Right ventricle myocardium superior (tissue), 1 donor: ENCODE measurements at places on chromosomes 7 and 10. TPM values are rescaled to one million over a fixed set of nuclear protein-coding genes. Genes with fewer than 3 reads are reported as not detected.

CPA5 gene
- not detected for total RNA-seq

CYP2C19 gene
- 0.11 TPM for total RNA-seq

AEBP1 gene
- 12.4 TPM for total RNA-seq

MUC3A gene
- 0.30 TPM for total RNA-seq

PRSS2 gene
- not detected for total RNA-seq

YKT6 gene
- 48.9 TPM for total RNA-seq

AZGP1 gene
- total RNA-seq, result 113 TPM

SORBS1 gene
- 697 TPM for total RNA-seq

FXYD4 gene
- total RNA-seq, result not detected

C7orf25 gene
- 5.5 TPM for total RNA-seq

LSM5 gene
- 31.0 TPM for total RNA-seq

UNCX gene
- not detected for total RNA-seq

LRRN3 gene
- total RNA-seq, result 14.8 TPM

PNLIPRP2 gene
- not detected for total RNA-seq

CHST12 gene
- 14.8 TPM for total RNA-seq

FANK1 gene
- 0.51 TPM for total RNA-seq

AHR gene
- total RNA-seq, result 27.4 TPM

LIPM gene
- not detected for total RNA-seq

GPR15LG gene
- total RNA-seq, result not detected

ZNF862 gene
- 12.2 TPM for total RNA-seq

EMX2 gene
- not detected for total RNA-seq

ITIH5 gene
- total RNA-seq, result 8.5 TPM

PDE6C gene
- not detected for total RNA-seq

SPDYE5 gene
- total RNA-seq, result not detected

AQP1 gene
- 236 TPM for total RNA-seq

GATA3 gene
- 0.83 TPM for total RNA-seq

TAS2R41 gene
- not detected for total RNA-seq

OR9A2 gene
- 0.22 TPM for total RNA-seq

ASB10 gene
- total RNA-seq, result 42.6 TPM

PTPRZ1 gene
- 0.65 TPM for total RNA-seq

PAPOLB gene
- total RNA-seq, result 0.05 TPM

TDRD1 gene
- total RNA-seq, result 5.8 TPM

MKX gene
- not detected for total RNA-seq
